T-cell (primary cell): ENCODE measurements at places on chromosomes 16 and 17. TPM values are rescaled to one million over a fixed set of nuclear protein-coding genes. Genes with fewer than 3 reads are reported as not detected.
A peak's percentile ranks its signal among the peaks of the same experiment; 100 is the strongest.

Gene RAI1
- total RNA-seq: 29.6 TPM

Gene OTOP2
- total RNA-seq: not detected

Gene DNAJA2
- total RNA-seq: 66.4 TPM

Gene FOXK2
- total RNA-seq: 45.8 TPM

Gene MFAP4
- total RNA-seq: not detected

Gene CDRT15
- not detected for total RNA-seq

Gene MMP25
- 4.1 TPM for total RNA-seq

Gene CFAP97D1
- total RNA-seq: not detected

Gene ZFP3
- total RNA-seq: 8.5 TPM

Gene PPP1R27
- not detected for total RNA-seq

DNA sequence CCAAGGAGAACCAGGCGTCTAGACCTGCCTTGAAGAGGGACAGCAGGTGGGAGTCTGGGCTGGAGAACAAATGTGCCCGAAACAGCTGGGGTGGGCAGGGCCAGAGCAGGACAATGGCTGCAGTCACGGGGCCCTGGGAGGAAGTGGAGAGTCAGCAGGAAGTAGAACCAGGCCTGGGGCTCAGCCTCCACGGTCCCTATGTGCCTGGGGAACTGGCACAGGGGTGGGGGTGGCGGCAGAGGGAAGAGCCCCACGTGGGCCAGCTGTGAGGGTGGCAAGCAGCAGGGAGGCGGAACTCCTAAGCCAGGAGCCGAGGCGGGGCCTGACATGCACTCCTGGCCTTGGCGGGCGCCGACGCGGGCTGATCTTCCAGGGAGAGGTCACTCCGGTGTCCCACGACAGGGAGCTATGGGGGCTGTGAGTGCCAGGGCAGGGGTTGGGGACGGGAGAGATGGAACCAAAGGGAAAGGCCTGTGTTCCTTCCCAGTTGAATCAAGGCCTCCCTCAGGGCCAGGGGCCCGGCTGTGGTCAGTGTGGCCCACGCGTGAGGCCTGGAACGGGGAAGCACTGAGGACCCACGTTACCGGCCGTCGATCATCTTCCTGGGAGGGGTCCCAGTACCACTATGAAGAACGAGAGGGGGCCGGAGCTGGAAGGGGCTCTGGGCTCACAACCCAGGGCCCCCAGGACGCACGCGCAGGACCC, 42.7 kb downstream of the TIMM22 start:
- DNase-seq: peak; percentile 1

GRCh38 chr17:354651-355556, 2.3 kb upstream of the RPH3AL start:
- no peak for DNase-seq

- no peak for DNase-seq
These were observed 7.7 kb upstream of the NPIPB2 start for GRCh38 chr16:11949527-11949926.

DNA sequence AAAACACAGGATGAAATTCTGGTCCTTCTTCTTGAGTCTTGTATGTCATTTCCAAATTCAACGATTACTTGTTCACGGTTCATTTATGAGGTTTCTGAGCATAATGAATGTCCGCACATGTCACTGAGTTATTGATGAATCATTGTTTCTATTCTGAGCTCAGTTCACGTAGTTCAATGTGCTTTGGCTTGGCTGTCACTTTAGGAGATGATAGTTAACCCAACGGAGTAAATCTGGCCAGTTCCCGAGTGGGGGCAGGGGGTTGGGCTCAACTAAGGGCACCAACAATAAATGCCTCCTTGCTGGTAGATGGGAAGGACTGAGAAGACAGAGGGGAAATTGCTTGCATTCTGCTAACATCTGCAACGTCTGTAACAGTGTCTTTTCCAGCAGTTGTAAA, 239.4 kb upstream of the HSBP1 start:
- no peak for DNase-seq

DNA sequence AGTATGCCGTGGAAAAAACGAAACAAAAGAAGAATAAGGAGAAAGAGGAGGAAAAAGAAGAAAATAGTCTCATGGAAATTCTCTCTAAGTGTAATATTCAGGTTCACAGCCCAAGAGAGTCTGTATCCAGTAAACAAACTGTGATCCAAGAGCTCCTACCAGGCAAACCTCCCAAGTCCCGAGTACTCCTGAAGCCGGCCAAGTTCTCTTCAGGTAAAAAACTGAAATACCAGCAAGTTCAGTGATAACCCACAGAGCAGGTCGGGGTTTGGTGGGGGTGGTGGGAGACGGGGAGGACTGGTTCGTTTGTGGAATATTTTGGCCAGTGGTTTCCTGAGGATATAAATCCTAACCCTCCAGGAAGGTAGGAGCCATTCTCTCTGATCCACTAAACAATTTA, 8.5 kb upstream of the TVP23B start:
- no peak for DNase-seq

GRCh38 chr17:11610999-11611566, 12.8 kb downstream of the DNAH9 start:
- DNase-seq: no peak

- DNase-seq: peak; percentile 15
These were observed 46.7 kb downstream of the RNF157 start for GRCh38 chr17:76193591-76193990.

DNA sequence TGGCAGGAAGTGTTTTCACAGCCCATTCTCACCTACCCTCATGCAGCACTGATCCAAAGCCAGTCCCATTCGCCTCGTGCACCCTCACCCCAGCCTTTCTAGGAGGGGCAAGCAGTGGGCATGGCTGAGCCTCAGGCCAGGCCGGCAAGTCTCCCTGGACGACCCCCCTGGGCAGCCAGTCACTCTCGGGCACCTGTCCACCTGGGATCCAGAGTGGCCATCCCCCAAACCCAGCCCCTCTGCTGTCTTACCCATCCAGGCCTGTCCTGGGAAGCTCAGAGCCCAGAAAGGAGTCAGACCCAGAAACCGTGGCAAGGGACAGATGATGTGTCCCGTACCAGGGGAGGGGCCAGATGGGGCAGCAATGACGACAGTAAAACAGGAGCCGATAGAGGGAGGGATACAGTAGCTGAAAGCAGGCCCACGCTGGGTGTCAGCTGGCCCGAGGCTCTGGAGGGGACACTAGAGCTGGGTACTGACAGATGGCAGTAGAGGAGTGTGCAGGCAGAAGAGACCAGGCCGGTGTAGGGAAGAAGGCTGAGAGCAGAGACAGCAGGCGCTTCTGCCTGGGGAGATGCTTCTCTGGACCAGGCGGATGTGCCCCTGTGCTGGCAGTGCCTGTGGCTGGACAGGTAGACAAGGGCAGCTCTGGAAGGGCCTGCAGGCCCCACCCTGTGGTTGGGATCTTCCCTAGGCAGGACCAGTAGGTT, 5.8 kb downstream of the CMTM3 start:
- DNase-seq: no peak

GRCh38 chr16:27085182-27085581, 18.5 kb downstream of the C16orf82 start:
- DNase-seq: no peak

DNA sequence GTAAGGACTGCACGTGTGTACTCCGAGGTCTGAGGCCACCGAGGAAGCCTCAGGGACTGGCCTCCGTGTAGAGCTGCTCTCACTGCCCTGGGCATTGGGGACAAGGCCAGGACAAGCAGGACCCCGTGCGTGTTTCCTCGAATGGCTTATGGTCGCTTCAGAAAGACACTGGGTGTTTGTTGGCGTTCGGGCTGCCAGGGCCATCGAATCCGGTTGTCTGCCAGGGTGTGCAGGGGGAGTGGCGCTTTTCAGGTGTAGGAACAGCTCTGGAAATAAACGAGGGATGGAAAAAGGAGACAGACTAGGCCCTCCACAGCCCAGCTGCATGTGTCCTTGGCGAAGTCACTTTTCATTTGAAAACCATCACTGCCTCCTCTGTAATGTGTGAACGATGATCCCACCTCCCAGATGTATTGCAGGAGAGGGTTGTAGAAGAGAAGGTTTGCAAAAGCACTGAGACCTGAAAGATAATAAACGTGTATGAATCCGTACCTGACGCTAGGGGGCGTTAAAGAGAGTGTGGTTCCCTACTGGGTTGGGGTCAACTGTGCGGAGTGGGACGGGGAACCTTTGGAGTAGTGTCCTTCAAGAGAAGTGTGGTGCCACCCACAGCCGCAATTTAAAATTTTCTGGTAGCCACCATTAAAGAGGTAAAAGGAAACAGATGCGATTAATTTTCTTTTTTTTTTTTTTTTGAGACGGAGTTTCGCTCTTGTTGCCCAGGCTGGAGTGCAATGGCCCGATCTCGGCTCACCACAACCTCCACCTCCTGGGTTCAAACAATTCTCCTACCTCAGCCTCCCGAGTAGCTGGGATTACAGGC, 2.1 kb upstream of the ZSCAN10 start:
- no peak for DNase-seq

GRCh38 chr17:77174928-77175661, 34.3 kb downstream of the SEC14L1 start:
- no peak for DNase-seq

- DNase-seq: no peak
These were observed 34.4 kb upstream of the MNT start for GRCh38 chr17:2435181-2435741.

- DNase-seq: no peak
These were observed 14.9 kb downstream of the METRNL start for GRCh38 chr17:83094291-83094690.

DNA sequence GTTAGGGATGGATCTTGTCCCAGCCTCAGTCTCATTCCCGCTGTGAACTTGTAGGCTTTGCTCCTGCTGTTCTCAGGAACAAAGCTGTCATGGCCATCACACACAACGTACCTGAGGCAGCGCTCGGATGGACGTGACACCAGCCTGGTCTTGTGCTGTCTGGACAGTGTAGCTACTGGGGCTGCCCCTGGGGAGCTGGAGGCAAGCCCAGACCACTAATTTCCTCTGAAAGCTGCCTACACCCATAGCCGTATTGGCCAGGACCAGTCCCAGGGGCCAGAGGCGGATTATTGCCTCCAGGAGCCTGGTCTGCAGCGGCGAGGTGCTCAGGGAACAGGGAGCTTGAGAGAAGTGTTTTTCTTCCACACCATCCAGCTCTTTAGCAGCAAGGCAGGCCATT, 11.7 kb downstream of the ZNHIT3 start:
- DNase-seq: no peak

DNA sequence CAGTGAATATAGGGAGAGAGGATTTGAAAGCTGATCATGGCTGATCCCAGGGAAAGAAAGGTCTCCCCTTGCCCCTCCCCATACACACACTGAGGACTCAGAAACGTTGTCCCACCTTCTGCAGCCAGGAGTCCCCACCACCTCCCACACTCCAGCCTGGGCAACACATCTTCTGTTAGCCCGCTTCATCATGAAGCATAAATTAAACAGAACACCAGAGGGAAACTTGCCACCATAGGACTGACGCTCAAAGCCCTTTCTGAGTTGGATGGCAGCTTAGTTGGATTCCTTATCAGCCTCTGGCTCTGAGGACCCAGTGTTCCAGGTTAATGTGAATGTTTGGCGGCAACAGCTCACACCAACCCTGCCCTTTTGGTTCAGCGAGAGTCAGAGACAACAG, 33.9 kb downstream of the ARHGAP27 start:
- DNase-seq: no peak

GRCh38 chr16:67645397-67646121, 615 bp downstream of the CARMIL2 start:
- DNase-seq: peak; percentile 28

DNA sequence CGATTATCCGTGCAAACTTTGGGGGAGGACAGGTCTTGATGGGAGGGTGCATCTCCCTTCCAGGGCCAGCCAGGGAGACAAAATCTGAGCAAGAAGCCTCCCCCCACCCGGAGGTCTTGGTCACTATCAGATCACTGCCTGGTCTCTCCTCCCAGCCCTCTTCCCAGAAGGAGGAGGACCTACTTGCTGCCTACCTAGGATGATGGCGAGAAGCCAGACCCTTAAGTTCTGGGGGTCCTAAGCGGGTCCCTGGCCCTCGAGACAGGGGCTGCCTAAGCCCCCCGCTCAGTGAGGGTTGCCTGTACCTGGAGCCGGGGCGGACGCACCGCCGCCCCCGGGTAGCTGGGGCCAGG, 4.6 kb downstream of the TSPOAP1 start:
- no peak for DNase-seq

- no peak for DNase-seq
These were observed 18.2 kb downstream of the PCTP start for GRCh38 chr17:55768936-55769624.

DNA sequence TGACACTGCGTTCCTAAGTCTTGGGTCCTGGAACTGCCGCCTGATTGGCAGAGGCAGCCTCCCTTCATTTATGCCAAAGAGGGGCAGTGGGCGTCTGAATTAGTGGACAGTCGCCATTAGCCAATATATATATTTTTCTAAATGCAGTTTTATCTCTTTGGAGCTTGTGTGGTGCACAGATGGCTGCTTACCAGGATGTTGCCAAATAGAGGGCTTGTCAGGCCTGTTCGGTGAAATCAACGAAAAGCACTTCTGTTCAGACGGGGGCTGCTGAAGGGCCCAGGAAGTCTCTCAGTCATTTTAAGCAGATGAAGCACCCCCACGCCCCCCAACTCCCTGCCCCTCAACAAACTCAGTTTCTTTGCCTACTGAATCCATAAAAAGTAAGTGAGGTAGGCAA, 66.0 kb downstream of the RAP1GAP2 start:
- DNase-seq: no peak

DNA sequence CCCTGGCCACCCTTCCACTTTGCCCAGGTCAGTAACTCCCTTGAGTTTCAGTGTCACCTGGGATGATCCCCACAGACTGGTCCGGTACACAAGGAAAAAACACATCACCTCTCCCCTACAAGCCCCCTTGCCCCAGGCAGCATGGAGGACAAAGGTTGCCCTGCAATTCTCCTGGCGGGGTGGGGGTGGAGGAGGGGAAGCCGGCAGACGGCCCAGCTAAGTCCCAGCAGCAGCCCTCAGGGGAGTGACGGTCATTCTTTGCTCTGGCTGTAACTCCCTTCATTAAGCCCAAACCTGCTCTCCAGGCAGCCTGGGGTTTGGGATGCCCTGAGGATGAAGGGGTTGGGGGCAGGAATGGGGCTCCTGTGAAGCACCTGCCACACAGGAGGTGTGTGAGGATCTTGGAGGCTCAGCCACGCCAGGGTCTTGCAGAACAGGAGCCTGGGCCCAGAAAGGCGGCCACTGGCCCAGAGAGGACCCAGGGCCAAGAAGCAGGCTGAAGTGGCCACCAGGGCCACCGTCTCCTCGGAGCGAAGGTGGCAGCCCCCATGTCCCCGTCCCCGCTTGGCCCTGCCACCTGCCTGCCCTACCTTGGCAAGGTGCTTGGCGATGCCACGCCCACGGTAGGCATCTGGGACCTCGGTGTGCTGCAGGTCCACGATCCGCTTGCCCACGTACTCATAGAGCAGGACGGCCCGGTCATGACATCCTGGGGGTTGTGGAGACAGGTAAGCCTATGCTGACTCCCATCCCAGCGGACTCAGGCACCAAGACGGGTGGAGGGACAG, 9.5 kb downstream of the NATD1 start:
- no peak for DNase-seq

- peak; percentile 48 for DNase-seq
These were observed 348.7 kb upstream of the TNRC6C start for GRCh38 chr17:77609553-77610517.

GRCh38 chr17:17365476-17366110, 62.4 kb downstream of the NT5M start:
- no peak for DNase-seq

DNA sequence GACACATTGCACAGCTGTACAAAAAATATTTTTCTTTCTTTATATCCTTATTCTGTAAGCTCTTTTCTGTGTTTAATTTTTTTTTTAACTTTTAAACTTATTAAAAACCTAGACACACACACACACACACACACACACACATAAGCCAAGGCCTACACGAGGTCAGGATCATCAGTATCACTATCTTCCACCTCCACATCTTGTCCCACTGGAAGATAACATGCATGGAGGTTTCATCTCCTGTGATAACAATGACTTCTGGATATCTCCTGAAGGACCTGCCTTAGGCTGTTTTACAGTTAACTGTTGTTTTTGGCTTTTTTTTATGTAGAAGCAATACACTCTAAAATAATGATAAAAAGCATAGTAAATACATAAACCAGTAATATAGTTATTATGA, 71.2 kb downstream of the TNRC6C start:
- no peak for DNase-seq
